Body of pancreas (tissue), 4 donors: ENCODE measurements at places on chromosomes 5 and 9. TPM values are rescaled to one million over a fixed set of nuclear protein-coding genes. Genes with fewer than 3 reads are reported as not detected.
A peak's percentile ranks its signal among the peaks of the same experiment; 100 is the strongest.

Gene LCN10
- 0.78 TPM for total RNA-seq

Gene OBP2B
- total RNA-seq: not detected

Gene FOXD4L6
- total RNA-seq: not detected

GRCh38 chr9:126471084-126471624, 142.6 kb upstream of the LMX1B start:
- H3K27ac ChIP-seq: peak overlapping the region; percentile 16
- DNase-seq: peak; percentile 23
- H3K4me1 ChIP-seq: no peaks in the 10 kb centered on the region
- H3K27me3 ChIP-seq: no peaks in the 10 kb centered on the region

DNA sequence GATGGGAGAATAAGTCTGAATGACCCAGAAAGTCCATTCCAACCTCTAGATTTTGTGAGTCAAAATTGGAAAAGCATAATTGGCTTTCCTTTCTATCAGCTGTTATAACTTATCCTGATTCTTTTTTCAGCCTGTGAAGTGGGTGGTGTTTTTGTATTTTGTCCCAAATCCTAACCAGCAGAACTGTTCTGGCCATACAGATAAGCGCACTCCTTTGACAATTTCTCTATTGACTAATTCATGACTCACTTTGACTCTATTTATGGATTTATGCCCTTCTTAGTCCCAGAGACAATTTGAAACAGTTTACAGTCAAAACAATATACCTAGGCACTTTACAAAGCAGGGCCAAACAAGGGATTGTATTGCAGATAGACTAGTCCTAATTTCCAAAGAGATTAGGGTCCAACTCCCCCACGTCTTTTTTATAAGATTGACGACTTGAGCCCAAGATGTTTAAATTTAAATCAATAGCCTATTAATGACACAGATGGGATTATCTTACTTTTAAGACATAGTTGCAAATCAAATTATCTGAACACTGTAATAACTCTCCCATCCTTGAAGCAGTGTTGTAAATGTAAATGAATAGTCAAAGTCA, 301.7 kb upstream of the SEMA6A start:
- no peak overlapping the region for H3K27ac ChIP-seq
- DNase-seq: no peak
- no peaks in the 10 kb centered on the region for H3K4me1 ChIP-seq

DNA sequence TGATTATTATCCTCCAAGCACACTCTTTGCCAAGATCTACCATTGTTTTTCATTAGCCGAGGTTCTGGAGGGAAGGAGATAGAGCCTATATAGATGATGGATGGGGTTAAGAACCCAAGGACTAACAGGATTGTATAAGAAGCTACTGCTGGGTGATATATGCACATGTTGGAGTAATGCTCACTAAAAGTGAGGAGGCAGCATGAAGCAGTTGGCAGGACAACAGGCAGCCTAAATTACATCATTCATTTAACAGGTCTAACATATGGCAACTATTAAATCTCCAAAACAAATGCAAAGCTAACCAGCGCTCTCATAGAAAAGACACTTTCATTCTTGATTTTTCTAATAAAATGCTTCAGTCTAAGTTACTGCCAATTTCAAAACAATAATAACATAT, 293.2 kb downstream of the EPB41L4A start:
- no peaks in the 10 kb centered on the region for H3K27me3 ChIP-seq
- H3K4me3 ChIP-seq: no peak overlapping the region
- no peak for DNase-seq
- no peak overlapping the region for H3K27ac ChIP-seq

Gene ELAVL2
- not detected for total RNA-seq

GRCh38 chr9:12849486-12850003, 74.7 kb downstream of the LURAP1L start:
- DNase-seq: no peak
- no peaks in the 10 kb centered on the region for H3K36me3 ChIP-seq
- H3K27me3 ChIP-seq: no peaks in the 10 kb centered on the region
- H3K27ac ChIP-seq: no peak overlapping the region
- H3K4me3 ChIP-seq: no peak overlapping the region

GRCh38 chr9:114155995-114156656, 789 bp downstream of the COL27A1 start:
- no peaks in the 10 kb centered on the region for H3K27me3 ChIP-seq
- H3K4me3 ChIP-seq: peak overlapping the region; percentile 37
- DNase-seq: no peak
- H3K27ac ChIP-seq: no peak overlapping the region

- H3K27me3 ChIP-seq: no peaks in the 10 kb centered on the region
- peak overlapping the region; percentile 9 for H3K27ac ChIP-seq
- no peaks in the 10 kb centered on the region for H3K36me3 ChIP-seq
- no peak overlapping the region for H3K4me3 ChIP-seq
These were observed 73.3 kb downstream of the GLIS3 start for GRCh38 chr9:4226331-4227250.

GRCh38 chr5:73437101-73437776, 11.3 kb downstream of the FOXD1 start:
- no peak overlapping the region for H3K27ac ChIP-seq
- H3K4me1 ChIP-seq: peaks cover 18% of the 10 kb centered on the region
- DNase-seq: no peak

Gene PCDHB12
- 2.0 TPM for total RNA-seq

Gene SLC46A2
- total RNA-seq: 0.78 TPM

- no peaks in the 10 kb centered on the region for H3K36me3 ChIP-seq
- H3K4me1 ChIP-seq: no peaks in the 10 kb centered on the region
- H3K4me3 ChIP-seq: no peak overlapping the region
- H3K27me3 ChIP-seq: no peaks in the 10 kb centered on the region
- no peak for DNase-seq
- no peak overlapping the region for H3K27ac ChIP-seq
These were observed 9.1 kb downstream of the MEGF10 start for GRCh38 chr5:127299678-127300077.

Gene GIN1
- 5.2 TPM for total RNA-seq

DNA sequence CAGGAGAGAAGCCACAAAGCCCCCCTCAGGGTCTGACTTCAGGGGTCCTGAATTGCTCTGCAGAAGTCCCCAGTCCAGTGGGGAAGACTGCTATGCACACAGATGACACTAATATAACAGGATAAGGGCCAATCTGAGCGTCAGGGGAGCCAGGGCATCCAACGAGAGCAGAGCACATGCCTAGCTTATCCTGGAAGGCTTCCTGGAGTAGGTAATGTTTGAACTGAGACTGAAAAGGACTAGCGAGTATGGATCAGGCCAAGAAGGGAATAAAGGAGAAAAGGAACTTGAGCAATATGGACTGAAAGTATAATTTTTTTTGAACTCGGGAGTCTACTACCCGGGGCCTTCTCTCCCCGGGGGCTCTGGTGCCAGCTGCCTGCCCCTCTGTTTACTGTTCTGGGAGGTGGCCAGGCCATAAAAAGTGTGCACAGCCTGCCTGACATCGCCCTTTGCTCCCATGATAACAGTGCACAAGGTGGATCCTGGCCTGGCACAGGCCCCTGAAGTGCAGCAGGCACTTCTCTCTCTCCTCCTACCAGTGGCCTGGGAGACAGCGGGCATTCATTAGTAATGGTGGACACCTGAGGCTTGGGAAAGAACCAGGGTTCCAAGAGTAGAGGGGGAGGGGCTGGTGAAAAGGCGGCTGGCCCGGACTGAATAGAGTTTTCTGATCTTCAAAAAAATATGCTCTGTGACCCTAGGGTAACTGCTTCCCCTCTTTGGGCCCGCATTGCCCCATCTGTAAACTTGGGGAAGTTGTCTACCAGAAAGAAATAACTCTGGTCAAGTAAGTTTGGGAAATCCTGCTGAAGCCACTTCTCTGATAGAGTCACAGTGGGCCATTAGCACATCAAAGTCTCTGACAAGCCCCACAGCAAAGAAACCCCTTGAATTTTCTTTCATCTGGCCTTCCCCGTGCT, 4.6 kb upstream of the SLC6A7 start:
- no peaks in the 10 kb centered on the region for H3K27me3 ChIP-seq
- peaks cover 13% of the 10 kb centered on the region for H3K4me1 ChIP-seq
- no peak for DNase-seq

GRCh38 chr9:136554870-136555269, 9.0 kb upstream of the NOTCH1 start:
- no peak overlapping the region for H3K27ac ChIP-seq
- no peaks in the 10 kb centered on the region for H3K27me3 ChIP-seq
- no peak for DNase-seq
- no peaks in the 10 kb centered on the region for H3K36me3 ChIP-seq

GRCh38 chr5:142235050-142235797, 89.6 kb downstream of the SPRY4 start:
- no peak overlapping the region for H3K27ac ChIP-seq
- no peaks in the 10 kb centered on the region for H3K27me3 ChIP-seq
- H3K4me3 ChIP-seq: no peak overlapping the region
- no peak for DNase-seq
- H3K4me1 ChIP-seq: no peaks in the 10 kb centered on the region

Gene CTSV
- total RNA-seq: 1.6 TPM

- no peak overlapping the region for H3K4me3 ChIP-seq
- H3K27ac ChIP-seq: no peak overlapping the region
- H3K4me1 ChIP-seq: no peaks in the 10 kb centered on the region
- H3K36me3 ChIP-seq: no peaks in the 10 kb centered on the region
These were observed 242.9 kb downstream of the NSG2 start for GRCh38 chr5:174288439-174288838.

Gene ENC1
- 116 TPM for total RNA-seq

DNA sequence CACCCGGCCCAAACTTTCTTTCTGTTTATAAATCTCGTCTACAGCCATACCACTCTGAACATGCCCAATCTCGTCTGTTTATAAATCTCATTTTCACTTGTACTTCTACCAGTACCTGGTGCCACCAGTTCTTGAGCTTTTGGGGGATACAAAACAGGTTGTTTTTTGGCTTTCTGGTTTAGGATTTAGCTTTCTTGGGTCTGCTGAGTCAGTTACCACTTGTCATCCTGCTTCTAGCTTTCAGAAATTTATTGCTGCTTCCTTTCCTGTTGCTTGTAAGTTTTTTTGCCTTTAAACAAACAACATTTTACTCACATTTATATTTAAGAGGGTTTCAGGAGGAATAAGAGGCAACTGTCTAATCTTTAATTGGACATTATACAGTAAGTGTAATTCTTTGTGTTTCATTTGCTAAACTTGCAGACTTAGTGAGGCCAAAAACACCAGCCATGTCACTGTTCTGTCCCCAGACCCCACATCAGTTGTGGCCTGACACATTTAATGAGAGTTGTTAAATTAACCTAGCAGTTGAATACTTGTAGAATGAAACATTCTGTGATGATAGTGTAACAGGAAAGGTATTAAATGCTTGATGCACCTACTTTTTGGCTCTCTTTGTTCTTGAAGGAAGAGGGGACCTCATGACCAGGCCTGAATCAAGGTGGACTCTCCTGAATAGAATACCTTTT, 11.8 kb downstream of the NDFIP1 start:
- H3K4me1 ChIP-seq: peaks cover 30% of the 10 kb centered on the region
- no peak for DNase-seq
- H3K4me3 ChIP-seq: no peak overlapping the region
- H3K27ac ChIP-seq: no peak overlapping the region
- peaks cover 2% of the 10 kb centered on the region for H3K36me3 ChIP-seq
- no peaks in the 10 kb centered on the region for H3K27me3 ChIP-seq

DNA sequence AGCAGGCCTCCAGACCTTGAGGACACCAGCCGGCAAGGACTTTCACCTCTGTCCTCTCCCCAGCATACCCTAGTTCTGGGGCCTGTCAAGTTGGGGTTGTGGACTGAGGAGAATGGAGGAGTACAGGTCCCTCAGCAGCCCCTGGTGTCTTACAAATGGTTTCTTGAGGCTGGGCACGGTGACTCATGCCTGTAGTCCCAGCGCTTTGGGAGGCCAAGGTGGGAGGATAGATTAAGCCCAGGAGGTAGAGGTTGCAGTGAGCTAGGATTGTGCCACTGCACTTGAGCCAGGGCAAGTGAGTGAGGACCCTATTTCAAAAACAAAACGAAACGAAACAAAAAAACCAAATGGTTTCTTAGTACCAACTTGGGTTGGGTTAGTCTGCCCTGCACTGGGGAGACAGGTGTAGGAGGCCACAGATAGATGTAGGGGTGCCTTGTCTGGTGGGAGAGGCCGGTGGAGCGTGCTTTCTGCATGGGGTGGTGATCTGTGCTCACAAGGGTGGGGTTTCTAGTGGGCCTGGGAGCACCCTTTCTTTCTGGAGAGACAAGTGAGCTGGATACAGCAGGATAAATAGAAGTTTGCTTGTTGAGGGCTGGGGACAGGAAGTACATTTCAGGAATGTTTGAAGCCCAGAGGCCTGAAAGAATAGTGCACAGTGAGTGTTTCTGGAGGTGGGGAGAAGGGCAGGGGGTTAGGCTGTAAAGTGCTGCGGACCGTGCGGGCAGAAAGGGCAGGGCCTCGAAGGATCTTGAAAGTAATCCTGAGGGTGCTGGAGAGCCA, 37.7 kb upstream of the PSD2 start:
- no peak for DNase-seq
- no peaks in the 10 kb centered on the region for H3K36me3 ChIP-seq
- peaks cover 29% of the 10 kb centered on the region for H3K4me1 ChIP-seq
- H3K27me3 ChIP-seq: no peaks in the 10 kb centered on the region
- no peak overlapping the region for H3K4me3 ChIP-seq
- H3K27ac ChIP-seq: no peak overlapping the region

- H3K4me1 ChIP-seq: peaks cover 8% of the 10 kb centered on the region
- no peak overlapping the region for H3K27ac ChIP-seq
- H3K36me3 ChIP-seq: no peaks in the 10 kb centered on the region
- H3K4me3 ChIP-seq: no peak overlapping the region
- DNase-seq: no peak
- no peaks in the 10 kb centered on the region for H3K27me3 ChIP-seq
These were observed 14.0 kb upstream of the JAK2 start for GRCh38 chr9:4970970-4971641.

- H3K36me3 ChIP-seq: no peaks in the 10 kb centered on the region
- no peak for DNase-seq
- no peak overlapping the region for H3K4me3 ChIP-seq
- peak overlapping the region; percentile 45 for H3K27ac ChIP-seq
- no peaks in the 10 kb centered on the region for H3K27me3 ChIP-seq
These were observed 85.4 kb downstream of the ANKRD55 start for GRCh38 chr5:56147659-56148230.

GRCh38 chr5:73966451-73966850, 340.5 kb downstream of the ARHGEF28 start:
- H3K36me3 ChIP-seq: no peaks in the 10 kb centered on the region
- no peak overlapping the region for H3K27ac ChIP-seq
- H3K4me3 ChIP-seq: no peak overlapping the region

GRCh38 chr9:135502873-135503321, 2.4 kb downstream of the MRPS2 start:
- H3K27ac ChIP-seq: no peak overlapping the region
- peaks cover 7% of the 10 kb centered on the region for H3K36me3 ChIP-seq
- no peak overlapping the region for H3K4me3 ChIP-seq
- peaks cover 32% of the 10 kb centered on the region for H3K4me1 ChIP-seq
- H3K27me3 ChIP-seq: no peaks in the 10 kb centered on the region

Gene SLC1A1
- total RNA-seq: 2.6 TPM

GRCh38 chr5:95959888-95960666, 1.6 kb downstream of the ELL2 start:
- H3K27me3 ChIP-seq: no peaks in the 10 kb centered on the region
- DNase-seq: peak; percentile 50
- H3K27ac ChIP-seq: peak overlapping the region; percentile 100

Gene EHMT1
- total RNA-seq: 41.0 TPM

GRCh38 chr5:14739538-14739937, 75.0 kb downstream of the OTULIN start:
- no peak for DNase-seq
- no peak overlapping the region for H3K27ac ChIP-seq
- H3K36me3 ChIP-seq: no peaks in the 10 kb centered on the region
- no peaks in the 10 kb centered on the region for H3K4me1 ChIP-seq
